ENCODE measurements at places on chromosomes 11 and 22.

DNA sequence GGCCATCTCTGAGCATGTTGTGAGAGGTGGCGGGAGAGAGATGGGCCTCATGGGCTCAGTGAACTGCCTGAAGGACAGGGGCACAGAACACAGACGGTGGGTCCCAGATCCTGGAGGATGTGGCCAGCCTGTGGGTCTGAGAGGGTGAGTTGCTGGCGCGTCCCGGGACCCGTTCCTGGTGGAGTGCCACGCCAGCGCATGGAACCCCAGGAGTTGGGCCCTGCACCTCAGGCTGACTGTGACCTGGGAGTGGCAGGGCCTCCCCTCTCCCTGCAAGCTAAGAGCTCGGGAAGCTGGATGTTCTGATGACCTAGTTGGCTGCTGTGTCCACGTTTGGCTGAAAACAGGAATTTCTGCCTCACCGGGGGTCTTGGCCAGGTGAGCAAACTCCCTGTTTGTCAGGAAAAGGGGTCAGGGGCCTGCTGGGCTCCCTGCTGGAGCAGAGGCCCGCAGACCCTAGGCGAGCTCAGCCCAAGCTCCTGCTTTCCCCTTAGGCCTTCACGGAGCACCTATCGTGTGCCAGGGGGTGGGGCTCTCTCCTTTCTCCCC is 15.0 kb downstream of the LRRC32 start:
- no peak for DNase-seq

DNA sequence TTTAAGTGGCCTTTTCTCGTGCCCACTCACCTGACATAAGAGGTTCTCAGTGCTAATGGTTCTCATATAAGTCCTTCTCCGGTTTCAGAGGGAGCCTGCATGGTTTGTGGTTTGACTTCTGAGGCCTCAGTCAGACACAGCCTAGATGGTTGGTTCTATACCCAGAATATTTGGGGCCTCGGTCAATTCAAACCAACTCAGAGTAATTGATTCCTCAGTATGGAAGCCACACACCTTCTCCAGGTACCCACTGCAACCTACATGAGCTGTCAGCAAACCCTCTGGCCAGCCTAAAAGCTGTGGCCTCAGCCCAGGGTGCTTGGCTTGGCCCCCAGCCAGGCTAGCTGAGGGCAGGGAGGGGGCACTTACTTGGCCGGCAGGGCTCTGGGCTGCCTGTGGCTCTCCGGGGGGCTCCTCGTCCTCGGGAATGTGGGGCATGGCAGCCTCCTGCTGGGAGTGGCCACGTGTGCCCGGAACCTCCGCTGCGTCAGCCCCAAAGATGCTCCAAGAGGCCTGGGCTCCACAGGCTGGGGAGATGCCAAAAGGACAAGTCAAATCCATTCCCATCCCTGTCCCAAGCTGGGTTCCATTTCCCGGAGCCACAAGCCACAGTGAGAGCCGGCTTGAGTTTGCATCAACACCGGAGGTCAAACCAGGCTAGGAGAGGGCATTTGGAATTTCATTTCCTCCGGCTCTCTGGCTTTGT is 41.7 kb downstream of the IRAG1 start:
- no peak for DNase-seq

DNA sequence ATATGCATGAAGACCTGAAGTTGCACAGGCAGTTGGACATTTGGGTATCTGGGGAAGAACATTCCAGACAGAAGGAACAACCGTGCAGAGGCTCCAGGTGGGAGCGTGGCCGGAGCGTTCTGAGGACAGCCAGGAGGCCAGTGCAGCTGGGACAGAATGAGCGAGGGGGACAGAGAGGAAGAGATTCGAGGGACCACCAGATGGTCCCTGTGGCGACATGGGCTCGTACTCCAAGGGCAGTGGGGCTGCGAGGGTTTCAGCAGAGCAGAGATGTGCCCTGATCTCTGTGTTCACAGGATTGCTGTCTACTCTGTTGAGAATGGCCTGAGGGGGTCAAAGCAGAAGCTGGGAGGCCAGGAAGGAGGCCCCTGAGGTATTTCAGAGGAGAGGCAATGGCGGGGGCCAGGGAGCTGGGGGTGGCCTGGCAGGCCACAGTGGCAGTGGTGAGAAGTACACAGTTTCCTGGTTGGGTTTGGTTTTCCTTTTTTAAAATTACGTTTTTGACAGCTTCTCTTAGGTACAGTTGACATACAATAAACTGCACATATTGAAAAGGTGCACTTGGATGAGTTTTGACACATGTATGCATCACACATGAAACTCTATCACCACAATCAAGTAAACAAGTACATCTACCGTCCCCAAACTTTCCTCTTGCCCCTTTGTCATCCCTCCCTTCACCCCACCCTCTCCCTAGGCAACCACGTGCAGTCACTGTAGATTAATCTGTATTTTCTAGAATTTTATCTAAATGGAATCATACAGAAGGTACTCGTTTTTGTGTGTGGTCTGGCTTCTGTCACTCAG is 24.8 kb upstream of the SOX10 start:
- no peak for DNase-seq

DNA sequence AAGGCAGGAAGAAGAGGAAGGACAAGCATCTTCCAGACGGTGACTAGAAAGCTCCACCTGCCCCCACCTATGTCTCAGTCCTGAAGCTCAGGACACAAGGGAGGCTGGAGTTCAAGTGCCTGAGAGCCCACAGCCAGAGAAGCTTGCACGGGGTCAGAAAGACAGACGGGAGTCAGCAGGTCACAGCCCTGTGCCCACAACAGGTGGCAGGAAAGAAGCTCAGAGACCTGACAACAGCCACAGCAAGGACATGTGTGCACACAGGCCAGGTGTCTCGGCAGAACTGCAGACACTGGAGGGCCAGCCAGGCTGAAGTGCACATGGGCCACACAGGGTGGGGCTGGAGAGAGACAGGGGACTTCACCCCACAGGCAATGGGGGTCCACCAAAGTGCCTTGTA is 37.2 kb upstream of the MOB2 start:
- no peak for DNase-seq

DNA sequence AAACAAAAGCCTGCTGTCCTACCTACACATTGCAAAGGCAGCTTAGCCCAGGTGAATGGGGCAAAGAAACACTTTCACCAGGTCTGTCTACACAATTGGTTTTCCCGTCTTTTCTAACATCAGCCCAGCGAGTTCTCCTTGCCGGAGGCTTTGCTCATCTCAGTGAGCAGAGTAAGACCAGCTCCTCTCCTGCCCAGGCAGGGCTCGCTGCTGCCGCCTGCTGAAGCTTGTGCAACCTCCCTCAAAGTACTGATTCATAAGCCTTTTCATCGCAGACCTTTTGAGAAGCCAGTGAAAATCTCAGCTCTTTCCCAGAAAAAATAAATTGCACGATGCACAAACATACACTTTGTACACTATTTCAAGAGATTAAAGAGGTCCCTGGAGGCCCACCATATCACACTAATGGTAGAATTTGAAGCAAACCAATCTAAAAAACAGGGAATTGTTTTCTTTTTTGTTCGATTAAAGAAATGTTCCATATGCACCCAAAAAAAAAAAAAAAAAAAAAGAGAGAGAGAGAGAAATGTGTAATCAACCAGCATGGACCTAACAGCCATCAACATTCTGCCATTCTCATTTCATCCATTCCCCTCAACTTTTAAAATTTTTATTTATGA is 328.1 kb upstream of the MPPED2 start:
- DNase-seq: no peak

GRCh38 chr11:115541518-115541917 is 37.3 kb upstream of the CADM1 start:
- DNase-seq: no peak

DNA sequence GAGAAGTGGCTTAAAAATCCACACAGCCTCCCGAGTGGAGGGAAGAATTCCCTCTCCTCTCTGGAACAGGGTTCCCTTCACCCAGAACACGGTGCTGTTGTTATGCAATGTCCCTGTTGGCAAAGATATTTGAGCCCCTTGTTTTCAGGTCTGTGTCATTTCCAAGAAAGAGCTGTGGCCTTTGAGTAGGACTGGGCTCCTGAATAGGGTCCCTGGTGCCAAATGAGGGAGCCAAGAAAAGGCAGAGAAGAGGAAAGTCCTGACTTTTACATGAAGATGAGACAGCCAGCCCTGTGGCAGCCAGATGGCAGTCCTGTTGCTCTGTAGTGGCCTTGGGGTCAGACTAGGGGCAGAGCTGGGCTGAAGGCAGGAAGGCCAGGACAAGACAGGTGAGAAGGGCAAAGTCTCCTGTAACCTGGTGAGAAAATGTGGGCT is 51.2 kb upstream of the ELF5 start:
- no peak for DNase-seq

GRCh38 chr22:21712751-21713427 is 22.7 kb downstream of the YPEL1 start:
- no peak for DNase-seq

GRCh38 chr11:44597358-44598012 is 32.0 kb downstream of the CD82 start:
- no peak for DNase-seq

DNA sequence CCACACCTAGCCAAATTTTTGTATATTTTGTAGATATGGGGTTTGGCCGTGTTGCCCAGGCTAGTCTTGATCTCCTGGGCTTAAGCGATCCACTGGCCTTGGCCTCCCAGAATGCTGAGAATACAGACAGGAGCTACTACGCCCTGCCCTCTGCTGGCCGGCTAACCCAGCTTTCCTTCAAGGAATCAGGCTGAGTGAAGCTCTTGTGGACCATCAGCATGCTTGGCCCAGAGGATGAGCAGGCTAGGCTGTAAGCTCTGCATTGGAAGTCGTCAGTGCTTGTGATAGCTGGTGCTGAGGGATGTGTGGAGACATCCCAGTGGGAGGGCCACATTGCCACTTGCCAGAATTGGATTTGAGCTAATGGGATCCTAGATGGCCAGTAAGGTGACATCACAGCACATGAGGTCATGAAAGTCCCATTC is 60.6 kb downstream of the MED15 start:
- DNase-seq: no peak

DNA sequence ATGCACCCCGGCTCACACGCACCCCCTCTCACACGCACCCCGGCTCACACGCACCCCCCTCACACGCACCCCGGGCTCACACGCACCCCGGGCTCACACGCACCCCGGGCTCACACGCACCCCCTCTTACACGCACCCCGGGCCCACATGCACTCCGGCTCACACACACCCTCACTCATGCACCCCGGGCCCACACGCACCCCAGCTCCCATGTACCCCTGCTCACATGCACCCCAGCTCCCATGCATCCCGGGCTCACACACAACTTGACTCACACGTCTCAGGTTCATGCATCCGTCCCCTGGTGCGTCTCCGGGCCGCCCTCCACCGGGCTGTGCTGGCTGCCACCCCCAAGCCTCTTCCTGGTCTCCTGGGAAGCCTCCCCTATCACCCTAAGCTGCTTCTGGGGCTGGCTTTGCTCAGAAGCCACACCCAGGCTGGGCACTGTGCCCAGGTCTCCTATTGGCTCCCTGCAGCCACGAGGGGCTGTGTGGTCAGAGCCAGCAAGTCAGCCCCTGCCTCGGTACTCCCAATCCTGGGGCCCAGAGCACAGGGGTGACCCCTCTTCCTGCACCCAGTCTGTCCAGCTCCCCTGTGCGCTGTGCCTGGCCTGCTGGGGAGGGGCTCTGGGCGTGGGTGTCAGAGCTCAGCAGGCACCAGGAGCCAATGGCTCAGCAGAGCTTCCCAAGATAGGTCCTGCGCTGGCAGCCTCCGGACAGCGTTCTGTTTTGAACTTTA is 16.9 kb downstream of the TSPAN4 start:
- DNase-seq: no peak

- no peak for DNase-seq
These were observed 38.5 kb downstream of the TIMP3 start for GRCh38 chr22:32839831-32840584.

DNA sequence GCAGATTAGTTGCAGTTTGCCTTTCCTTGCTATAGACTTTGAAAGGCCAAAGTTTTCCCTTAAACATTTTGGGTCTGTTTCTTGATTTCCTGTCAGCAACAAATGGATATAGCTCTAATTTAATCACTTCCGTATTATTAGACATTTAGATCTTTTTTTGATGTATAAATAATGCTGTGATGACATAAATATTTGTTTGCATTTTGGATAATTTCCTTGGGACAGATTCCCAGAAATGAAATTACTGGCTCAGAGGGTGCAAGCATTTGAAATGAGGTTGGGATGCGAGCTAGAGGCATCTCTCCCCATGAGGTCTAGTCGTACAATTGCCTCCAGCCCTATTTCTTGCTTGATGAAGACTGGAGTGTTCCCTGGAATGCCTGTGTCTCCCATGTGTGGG is 94.2 kb downstream of the TBC1D22A start:
- no peak for DNase-seq

- DNase-seq: peak; percentile 72
These were observed 14.7 kb downstream of the GGA1 start for GRCh38 chr22:37623075-37624016.

GRCh38 chr11:105219269-105219668 is 79.7 kb upstream of the CARD18 start:
- no peak for DNase-seq

DNA sequence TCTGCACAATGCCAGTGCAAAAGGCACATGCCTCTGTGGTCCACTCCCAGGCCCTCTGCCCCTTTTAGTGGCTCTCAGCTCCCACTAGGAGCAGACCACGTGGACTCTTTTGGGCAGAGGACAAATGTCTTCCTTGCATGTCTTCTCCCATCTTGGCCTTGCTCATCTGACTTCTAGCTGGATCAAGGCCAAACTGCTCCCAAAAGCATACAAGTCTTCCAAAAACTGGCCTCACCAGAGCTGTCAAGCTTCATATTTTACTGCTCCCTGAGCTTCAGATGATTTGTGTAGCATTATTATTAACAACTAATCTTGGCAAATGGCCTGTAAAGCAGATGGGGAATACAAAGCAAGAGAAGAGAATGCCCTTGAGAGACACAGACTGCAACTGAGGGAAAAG is 6.9 kb downstream of the SMPD1 start:
- no peak for DNase-seq

DNA sequence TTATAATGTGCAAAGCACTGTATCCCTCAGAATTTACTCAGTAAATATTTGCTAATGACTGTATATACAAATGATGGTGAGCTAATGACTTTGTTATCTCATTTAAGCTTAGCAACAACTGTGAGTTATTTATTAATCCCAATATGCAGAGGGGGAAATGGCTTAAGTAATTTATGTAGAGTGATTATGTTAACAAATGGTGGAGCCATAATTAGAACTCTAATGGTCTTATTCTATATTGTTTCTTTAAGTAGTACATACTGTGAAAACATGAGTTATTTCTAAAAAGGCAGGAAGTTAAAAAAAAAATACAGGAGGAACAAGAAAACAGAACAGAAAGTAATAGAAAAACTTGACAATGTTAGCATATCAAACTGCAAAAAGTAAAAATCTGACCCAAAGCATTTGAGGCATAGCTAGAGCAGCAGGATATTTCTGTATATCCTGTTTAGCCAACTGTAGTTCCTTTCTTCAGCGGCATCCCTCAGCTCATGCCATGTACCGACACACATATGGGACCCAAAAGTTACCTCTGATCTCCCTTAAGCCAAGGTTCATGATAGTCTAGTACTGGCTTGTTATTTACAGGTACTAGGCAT is 94.2 kb downstream of the FCHSD2 start:
- DNase-seq: no peak

DNA sequence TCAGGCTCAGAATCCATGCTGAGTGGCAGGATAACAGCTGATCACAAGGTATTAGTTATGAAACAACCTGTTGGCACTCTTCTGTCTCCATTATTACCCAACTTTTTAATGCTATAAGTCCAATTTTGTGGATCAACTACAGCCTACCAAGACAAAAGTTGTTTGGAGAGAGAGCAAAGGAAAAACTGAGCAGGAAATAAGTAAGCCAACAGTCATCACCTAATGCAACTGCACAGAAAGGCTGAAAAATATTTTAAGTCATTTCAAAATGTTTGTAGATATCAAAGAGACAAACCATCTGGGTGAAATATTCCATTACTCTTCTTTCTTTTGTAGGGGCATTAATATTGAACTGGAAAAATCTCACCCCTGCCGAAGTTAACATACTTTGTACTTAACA is 41.6 kb downstream of the FDX1 start:
- DNase-seq: no peak

All from T-helper 2 cell (primary cell).